Non-pigmented ciliary epithelial cell (primary cell): ENCODE measurements at places on chromosomes 16 and 17.

DNA sequence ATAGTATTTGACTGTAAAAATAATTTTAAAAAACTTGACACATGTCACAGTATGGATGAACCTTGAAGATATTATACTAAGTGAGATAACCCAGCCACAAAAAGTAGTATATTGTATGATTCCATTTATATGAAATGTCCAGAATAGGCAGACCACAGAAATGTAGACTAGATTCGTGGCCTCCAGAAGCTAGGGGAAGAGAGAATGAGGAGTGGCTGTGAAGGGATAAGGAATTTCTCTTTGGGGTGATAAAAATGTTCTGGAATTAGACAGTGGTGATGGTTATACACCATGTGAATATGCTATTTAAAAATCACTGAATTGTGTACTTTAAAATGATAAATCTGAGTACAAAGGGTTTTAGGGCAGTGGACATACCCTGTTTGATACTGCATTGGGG is 253.1 kb upstream of the DYNLRB2 start:
- no peak for DNase-seq

- no peak for DNase-seq
Measured at GRCh38 chr17:48588528-48588927, 1.5 kb downstream of the HOXB3 start.

GRCh38 chr16:55120408-55120807 is 189.7 kb downstream of the IRX5 start:
- no peak for DNase-seq

GRCh38 chr17:15776871-15777270 is 44.8 kb downstream of the TBC1D26 start:
- DNase-seq, result no peak

GRCh38 chr17:7651665-7652387 is 1.1 kb downstream of the ATP1B2 start:
- DNase-seq, result no peak

- no peak for DNase-seq
Measured at GRCh38 chr17:67675481-67675880, 42.3 kb upstream of the NOL11 start.

DNA sequence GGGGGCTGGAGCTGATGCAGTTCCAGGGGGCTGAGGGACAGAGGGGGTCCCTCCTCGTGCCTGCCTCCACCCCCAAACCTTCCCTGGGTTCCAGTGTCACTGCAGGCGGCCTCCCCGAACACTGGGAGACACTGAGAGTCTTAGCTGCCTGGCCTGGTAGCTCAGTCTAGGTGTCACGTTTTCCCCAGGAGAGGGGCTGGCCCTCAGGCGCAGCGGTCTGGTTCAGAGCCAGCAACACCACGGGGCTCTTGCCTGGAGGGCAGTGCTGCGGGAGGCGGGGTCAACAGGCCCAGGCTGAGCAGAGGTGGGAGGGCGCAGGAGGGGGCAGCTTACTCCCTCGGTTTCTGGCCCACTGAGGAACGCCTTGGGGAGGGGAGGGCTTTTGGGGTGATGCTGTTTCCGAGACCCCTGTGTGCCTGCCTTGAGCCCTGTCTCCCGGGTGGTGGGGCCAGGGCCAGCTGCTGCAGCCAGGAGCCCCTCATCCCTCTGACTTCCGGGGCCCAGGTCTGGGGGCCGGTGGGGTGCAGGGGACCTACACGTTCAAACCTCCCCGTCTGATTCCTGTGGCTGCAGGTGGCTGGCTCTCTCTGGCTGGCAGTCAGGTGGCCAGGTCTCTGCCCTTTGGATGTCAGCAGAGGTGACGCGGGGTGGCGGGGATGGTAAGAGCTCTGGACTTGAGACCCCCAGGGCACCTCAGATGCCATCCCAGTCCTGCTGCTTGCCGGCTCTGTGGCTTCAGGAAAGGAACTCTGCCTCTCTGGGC is 89.3 kb upstream of the GSE1 start:
- DNase-seq, result no peak

GRCh38 chr17:57988301-57989250 is 522 bp upstream of the VEZF1 start:
- DNase-seq, result no peak

- DNase-seq, result no peak
Measured at GRCh38 chr16:17372386-17372785, 98.4 kb downstream of the XYLT1 start.

DNA sequence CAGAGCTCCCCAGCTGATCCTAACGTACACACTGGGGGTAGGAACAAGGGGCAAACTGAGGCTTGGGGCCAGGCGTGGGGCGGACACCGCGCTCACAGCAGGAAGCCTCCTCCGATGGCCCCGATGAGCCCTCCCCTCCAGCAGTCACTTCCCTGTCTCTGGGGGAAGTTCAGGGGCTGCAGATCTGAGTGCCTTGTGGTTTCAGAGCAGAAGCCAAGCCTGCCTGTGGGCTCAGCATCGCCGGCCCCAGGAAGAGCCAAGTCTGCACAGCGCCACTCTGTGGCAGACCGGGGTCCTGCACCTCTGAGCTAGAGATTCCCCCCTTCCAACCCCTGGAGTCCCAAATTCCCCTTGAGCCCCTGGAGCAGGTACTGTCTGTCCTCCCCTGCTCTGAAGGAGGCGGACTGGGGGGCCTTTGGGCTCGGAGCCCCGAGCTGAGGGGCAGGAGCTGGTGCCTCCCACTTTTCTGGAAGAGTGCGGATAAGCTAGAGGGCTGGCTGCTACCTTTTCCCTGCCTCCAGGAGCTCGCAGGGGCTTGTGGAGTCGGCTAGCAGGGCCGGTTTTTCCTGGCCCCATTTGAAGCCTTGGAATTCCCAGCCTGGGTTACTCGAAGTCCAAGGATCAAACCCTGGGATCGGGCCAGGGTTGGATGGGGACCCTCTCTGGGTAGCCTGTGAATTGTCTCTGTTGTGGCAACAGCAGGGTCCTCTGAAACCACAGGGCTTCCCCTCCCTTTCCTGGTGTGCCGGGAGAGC is 2.9 kb downstream of the GSE1 start:
- no peak for DNase-seq

DNA sequence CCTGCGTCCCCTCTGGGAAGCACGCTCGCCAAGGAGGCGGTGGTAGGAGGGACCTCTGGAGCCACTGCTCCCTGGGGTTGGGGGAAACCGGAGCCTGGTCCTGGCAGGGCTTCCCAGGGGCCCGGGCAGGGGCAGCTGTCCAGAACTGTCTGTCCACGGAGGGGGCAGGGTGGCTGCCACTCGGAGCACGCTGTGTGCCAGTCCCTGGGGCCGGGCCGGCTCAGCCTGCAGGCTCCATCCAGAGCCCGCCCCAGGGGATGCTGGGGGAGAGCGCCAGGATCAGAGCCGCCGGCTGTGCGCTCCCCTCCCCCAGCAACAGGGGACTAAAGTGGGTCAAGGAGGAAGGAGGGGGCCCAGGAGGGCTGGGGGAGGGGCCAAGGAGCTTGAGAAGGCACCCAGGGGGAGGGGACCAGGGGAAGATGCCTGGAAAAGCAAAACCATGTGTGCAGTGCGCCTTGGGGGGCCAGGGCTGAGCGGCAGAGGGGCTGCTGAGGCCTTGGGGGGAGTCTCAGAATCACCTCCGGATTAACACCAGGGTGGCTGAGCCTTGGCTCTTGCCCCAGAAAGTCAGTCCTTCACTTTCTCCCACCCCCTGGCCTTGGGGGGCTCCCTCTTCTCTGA is 21.3 kb downstream of the ZNF423 start:
- DNase-seq, result no peak

GRCh38 chr17:68101987-68102314 is 66.4 kb downstream of the KPNA2 start:
- no peak for DNase-seq

DNA sequence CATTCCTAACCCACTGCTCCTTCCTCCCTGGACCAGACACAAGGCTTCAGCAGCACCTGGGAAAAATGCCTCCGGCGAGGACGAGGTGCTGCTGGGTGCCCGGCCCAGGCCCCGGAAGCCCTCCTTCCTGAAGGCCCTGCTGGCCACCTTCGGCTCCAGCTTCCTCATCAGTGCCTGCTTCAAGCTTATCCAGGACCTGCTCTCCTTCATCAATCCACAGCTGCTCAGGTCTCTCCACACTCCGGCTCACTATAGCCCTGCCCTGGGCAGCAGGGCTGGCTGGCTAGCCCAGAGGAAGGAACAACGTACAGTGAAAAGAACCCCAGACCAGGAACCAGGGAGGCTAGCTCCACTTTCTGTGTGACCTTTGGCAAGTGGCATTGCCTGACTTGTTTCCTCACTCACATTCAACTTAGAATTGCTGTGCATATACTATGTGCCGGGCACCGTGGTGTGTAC is 26.2 kb downstream of the ABCC3 start:
- DNase-seq, result no peak

DNA sequence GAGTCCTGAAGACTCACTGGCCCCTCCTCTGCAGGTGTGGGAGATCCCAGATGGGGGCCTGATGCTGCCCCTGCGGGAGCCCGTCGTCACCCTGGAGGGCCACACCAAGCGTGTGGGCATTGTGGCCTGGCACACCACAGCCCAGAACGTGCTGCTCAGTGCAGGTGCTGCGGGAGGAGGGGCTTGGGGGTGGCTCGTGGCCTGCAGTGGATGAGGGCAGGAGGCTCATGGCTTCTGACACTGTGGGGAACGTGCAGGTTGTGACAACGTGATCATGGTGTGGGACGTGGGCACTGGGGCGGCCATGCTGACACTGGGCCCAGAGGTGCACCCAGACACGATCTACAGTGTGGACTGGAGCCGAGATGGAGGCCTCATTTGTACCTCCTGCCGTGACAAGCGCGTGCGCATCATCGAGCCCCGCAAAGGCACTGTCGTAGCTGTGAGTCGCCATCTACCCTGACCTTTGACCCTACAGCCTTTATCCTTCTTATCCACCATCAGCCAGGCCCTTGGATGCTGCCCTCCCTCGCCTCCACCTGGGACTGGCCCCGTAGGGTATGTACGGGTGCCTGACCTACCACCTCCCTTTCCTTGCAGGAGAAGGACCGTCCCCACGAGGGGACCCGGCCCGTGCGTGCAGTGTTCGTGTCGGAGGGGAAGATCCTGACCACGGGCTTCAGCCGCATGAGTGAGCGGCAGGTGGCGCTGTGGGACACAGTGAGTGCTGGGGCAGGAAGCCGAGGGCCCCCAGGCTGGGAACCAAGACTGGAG is 3.6 kb downstream of the CORO1A start:
- DNase-seq, result no peak

GRCh38 chr17:43604549-43604948 is 57.2 kb downstream of the MEOX1 start:
- DNase-seq, result no peak

- no peak for DNase-seq
Measured at GRCh38 chr16:30725418-30725792, 22.8 kb upstream of the PHKG2 start.
